ENCODE measurements at places on chromosomes 1 and 21.

- no peak for DNase-seq
Measured at GRCh38 chr21:45945066-45945867, 36.3 kb upstream of the COL6A1 start.

- DNase-seq: no peak
Measured at GRCh38 chr1:207318072-207318619, 3.3 kb upstream of the CD55 start.

DNA sequence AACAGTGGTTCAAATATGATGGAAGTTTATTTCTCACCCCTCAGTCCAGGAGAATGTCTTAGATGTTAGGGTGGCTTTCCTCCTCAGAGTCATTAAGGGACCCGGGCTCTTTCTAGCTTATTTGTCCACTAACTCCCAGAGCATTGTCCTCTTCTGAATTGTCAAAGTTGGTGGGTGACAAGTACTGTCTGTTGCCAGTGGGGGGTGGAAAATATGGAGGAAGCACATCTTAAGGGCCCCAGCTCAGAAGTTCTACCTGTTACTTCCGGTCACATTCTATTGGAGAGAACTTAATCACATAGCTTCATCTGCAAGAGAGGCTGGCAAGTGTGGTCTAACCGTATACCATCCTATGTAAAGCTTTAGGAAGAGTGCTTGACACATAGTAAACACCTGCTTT lies 7.1 kb downstream of the CLIC4 start:
- DNase-seq: no peak

- DNase-seq: no peak
Measured at GRCh38 chr1:243475966-243476365, 220.1 kb downstream of the SDCCAG8 start.

- no peak for DNase-seq
Measured at GRCh38 chr1:237953238-237953637, 62.5 kb upstream of the ZP4 start.

DNA sequence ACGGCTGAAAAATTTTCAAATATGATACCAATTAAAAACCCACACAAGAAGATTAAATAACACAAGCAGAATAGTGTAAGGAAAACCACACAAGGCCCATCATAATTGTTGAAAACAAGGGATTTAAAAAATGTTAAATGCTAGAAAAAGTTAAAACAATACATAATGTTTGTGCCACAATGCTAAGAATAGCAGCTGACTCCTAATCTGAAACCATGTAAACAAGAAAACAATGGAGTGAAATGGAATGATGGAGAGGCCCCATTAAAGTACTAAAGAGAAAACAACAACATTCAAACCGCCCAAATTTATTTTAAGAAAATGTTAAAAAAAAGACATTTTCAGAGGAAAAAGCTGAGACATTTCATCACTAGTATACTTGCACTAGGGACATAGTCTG lies 663.6 kb upstream of the NCAM2 start:
- no peak for DNase-seq

DNA sequence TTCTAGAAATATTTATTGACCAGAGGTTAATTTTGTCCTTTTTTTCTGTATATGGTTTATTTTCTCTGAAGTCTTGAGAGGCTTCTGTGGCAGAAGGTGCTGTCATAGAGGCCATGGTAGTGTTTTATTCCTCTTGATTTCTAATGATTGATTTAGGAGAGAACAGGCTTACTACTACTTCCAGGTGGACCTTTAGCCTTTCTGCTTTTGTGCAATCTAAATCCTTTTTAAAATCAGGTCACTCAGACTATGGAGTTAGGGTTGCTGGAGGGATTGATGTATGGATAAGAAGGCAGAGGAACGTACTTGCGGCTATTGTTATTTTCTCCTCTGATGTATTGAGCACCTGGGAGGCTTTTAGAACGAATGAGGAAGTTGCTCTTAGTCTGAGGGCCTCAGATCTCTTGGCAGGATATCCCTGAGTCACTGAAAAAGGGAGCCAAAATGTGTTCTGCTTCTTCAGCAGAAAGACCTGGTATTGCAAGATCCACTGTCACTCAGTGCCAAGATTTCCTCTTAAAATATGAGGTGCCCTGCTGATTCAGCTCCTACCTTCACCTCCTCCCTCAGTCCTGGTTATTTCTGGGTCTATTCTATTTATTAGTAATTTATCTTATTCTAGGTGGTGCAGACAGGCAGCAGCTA lies 277.4 kb downstream of the ZNF648 start:
- DNase-seq: no peak

- no peak for DNase-seq
Measured at GRCh38 chr1:219185486-219186117, 11.9 kb downstream of the LYPLAL1 start.

DNA sequence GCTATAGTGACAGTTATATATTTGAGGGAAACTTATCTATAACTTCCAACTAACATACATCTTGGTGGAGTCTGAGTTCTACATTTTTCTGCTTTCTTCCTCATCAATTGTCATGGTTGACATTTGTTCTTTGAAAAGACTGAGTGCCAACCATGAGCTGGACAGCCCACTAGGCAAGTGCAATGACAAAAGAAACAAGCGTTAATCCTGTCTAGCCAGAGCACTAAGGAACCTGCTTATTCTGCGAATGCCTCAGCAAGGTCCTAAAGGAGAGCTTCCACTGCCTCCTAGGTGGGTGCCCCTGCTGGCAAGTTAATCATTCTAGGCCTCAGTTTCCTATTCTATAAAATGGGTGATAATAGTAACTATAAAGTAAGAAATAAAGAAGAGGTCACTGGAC lies 44.8 kb downstream of the IRF2BP2 start:
- DNase-seq: no peak

- no peak for DNase-seq
Measured at GRCh38 chr1:65279070-65279779, 30.1 kb upstream of the DNAJC6 start.

GRCh38 chr1:32464716-32465577 lies at the start of gene ZBTB8B:
Gene ZBTB8B, plus strand, starts transcription at chr1:32465072. Its CDS starts 5,553 bp downstream, at chr1:32470625.
- DNase-seq: no peak

GRCh38 chr21:28337315-28337714 lies 655.4 kb downstream of the LTN1 start:
- DNase-seq: no peak

GRCh38 chr1:229985613-229986010 lies 81.4 kb upstream of the GALNT2 start:
- no peak for DNase-seq

Data from activated effector memory CD4-positive, alpha-beta T cell treated with Interleukin-2 at 50 U/mL for 16 hours (primary cell).